NCI-H187 (cell line): ENCODE measurements at places on chromosomes 16 and 17.

GRCh38 chr16:50371936-50372595 lies 3.3 kb upstream of the BRD7 start:
- no peak for DNase-seq

DNA sequence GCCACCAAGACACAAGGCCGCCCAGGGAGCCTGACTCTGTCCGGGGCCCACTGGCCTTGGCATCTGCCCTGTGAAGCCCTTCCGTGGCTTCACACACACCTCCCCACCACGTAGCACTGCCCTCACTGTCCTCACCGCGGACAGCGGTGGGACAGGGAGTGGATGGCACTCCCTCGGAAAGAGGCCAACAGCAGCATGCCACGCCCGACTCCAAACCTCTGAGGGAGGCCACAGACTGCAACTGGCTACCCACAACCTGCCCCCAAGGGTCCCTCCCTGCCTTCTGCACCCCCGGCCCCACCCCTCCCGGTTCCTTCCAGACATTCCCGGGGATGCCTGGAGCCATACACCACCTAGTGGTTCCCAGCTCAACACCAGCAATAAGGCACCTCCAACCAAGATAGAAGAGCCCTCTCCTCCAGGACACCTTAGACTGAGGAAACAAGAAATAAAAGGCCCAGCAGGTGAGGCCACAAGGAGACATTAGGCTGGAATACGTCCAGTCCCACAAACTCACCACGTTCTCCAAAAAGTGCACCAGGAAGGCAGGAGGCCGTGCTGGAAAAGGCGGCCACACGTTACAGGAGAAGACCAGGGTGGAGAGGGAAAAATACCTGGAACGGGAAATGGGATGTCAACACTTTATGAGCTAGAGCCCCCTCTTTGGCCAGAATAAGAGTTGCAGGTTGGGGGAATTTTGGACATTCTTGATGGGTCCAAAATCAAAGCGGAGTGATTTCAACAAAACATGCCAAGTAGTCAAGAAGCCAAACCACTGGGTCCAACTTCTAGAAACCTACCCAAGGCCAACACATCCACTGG lies 310.0 kb downstream of the SOX9 start:
- DNase-seq = no peak

- no peak for DNase-seq
These were observed 3.0 kb downstream of the CCNF start for GRCh38 chr16:2432286-2432685.

DNA sequence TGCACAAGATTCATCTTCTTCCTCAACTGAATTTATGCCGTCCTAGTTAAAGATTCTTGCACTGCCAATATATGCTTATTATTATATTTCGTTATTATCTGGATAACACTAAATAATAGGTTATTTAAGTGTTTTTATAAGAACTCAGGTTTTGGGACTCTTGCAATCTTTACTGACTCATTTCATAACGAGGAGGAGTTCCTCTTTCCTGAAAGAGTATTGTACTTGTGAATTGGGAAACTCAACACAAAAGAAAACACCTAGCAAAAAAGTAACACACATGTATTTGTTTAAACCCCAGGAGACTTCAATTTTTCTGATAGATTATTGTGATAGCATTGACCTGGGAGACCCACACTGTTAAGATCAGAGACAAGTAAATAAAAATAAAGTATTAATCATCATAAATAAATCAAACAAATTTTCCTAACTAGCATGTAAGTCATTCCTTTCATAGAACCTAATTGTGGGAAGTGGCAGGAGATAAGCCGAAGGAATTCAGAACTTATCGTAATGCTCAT lies 505.8 kb downstream of the KCNJ2 start:
- no peak for DNase-seq

GRCh38 chr17:8289103-8289397 lies 580 bp downstream of the RANGRF start:
- DNase-seq = no peak

DNA sequence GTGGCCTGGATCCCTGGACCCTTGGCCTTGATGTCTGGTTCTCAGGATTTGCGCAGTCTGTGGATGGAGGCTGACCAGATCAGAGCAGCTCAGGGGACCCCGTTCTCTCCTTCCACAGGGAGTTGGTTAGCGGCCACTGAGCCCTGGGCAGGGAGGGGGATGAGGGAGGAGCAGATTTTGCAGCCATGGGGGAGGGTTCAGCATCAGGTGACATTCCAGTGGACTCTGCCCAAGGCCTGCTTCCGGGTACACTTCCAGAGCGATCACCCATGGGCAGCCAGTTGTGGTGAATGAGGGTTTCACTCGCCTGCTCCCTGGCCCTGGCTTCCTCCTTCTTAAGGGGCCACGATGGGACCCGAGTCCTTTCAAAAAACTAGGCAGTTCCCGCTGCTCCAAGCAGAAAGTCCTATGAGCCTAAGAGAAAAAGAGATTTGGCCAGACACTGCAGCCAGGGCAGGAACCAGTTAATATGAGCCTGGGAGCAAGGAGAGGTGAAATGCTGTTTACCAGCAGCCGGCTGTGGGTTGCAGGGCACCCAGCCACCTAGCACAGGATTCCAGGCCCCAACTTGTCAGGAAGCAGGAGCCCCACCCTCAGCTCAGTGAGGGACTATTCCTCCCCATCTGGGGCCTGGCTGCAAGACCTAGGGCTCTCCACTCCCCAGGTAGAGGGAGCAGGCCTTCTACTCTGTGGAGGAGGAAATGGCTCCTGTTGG lies 4.7 kb upstream of the GPRC5C start:
- no peak for DNase-seq

GRCh38 chr17:74241847-74242246 lies 28.5 kb downstream of the TTYH2 start:
- no peak for DNase-seq

- no peak for DNase-seq
These were observed 24.2 kb downstream of the MYO18A start for GRCh38 chr17:29155966-29156338.
